ENCODE measurements at places on chromosomes 7 and 10.
A peak's percentile ranks its signal among the peaks of the same experiment; 100 is the strongest.

DNA sequence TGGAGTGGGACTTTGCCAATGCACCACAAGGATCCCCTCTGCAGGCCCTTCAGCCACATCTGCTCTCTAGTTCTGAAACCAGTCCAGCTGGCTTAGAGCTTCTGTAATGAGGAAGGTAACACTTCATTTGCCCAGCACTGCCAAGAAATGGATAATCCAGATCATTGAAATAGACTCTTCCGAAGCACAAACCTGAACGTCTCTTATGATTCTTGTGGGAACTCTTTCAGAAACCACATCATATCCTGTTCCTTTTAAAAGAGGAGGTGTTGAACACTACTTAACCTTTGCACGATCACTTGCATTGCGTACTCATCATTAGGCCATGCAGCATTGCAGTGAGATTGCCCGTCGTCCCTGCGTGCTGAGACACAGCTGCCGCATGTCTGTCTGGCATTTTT is 25.8 kb upstream of the PLPP4 start:
- no peak for DNase-seq

GRCh38 chr7:36165059-36165458 is 12.0 kb downstream of the EEPD1 start:
- no peak for DNase-seq

DNA sequence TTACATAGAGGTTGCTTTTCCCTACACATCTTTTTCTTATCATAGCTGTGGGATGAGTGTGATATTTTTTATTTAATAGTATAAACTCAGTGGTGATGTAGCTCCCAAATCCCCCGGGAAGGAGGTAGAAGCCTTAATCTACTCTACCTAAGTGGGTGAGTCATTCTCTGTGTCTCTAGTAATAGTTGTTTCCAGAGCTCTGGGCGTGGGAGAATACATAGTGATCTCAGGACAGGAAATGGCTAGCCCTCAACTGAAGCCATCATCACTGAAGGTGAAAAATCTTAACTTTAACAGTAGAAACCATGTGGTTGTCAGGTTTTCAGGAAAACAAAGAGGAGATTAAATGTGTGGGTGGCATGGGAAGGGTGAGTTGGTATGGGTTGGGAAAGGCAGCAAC is 278.4 kb downstream of the ANKRD30A start:
- DNase-seq, result peak; percentile 20

DNA sequence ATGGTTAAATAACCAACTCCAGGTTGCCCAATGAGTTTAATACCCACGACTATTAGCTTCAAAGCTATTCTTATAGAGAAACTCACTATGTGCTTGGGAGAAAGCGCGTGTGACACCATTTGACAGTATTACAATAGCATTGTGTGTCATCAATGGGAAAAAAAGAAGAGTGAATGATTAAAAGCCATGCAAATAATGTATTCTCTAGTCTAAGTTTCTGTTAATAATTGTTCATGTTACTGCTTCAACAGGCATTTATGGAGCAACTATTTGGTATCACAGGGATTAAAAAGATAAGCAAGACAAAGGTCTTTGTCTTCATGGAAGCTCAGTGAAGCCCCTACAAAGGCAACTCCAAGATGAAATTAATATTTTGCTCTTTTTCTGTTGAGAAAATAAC is 47.2 kb downstream of the CAV1 start:
- DNase-seq, result no peak

- DNase-seq, result no peak
Measured at GRCh38 chr7:135328053-135328452, 94.4 kb downstream of the STRA8 start.

DNA sequence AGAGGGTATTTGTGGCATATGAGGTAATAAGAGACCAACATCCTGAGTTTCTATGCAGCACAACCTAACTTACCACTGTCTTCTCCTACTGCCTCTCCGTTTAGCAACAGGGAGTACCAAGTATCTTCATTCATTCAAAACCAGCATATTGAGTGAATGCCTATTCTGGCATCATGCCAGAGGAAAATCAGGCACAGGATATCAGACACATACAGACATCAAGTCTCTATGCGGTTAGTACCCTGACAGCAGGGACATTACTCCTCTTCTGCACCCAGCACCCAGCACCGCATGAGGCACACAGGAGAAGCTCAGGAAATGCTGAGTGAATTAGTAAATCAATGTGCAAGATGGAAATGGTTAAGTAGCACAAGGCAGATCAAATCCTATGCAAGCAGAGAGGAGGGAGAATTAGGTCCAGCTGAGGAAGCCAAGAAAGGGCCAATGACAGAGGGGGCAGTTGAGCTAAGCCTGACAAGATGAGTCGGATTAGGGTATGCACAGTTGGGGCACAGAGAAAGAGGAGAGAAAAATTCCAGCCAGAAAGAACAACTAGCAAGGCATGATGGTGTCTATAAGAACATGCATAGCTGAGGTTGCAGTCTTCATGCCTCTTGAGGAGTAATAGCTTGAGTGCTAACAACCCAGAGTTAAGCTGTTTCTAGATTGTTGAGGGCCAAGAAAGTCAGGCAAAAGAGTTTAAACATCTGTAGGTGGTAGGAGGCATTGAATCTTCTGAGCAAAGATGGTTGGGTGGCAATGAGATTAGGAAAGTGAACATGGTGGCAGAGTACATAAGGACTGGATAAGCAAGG is 146.0 kb downstream of the PLXNA4 start:
- no peak for DNase-seq

- no peak for DNase-seq
Measured at GRCh38 chr7:16270844-16271243, 150.5 kb downstream of the CRPPA start.

DNA sequence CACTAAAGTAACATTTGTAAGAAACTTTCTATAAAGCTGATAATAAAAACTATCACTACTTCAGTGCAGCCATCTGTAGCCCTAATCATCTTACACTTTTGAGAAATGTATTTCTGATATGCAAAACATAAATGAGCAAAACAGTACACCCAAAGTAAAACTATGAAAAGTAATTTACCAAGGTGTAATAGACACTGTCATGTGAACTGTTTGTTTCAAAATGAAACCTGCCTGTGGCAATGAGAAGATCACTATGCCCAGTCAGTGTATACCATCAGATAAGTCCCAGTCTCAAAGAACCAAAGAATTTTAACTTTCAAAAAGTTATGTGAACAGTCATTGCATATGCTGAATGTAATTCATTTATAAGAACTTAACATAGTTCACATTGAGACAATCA is 398.1 kb downstream of the CDC14C start:
- no peak for DNase-seq

- DNase-seq, result no peak
Measured at GRCh38 chr10:124035928-124036558, 57.4 kb downstream of the CHST15 start.

DNA sequence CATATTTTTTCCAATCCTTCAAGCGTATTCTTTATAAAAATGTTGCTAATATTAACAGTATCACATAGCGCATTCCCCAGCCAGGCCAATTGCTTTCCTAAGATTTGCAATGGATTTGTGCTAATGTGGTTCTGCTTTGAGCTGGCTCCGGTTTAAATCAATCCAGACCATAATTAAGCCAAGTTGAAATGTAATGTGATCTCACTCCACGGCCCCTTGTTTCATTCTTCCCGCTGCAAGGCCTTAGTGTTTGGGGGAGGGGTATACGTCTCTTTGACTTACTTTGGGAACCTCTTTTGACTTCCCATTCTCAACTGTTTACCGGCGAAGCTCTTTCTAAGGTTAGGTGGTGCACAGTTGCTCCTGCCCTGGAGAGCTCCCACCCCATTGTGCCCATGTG is 86.4 kb downstream of the PRPF18 start:
- no peak for DNase-seq

DNA sequence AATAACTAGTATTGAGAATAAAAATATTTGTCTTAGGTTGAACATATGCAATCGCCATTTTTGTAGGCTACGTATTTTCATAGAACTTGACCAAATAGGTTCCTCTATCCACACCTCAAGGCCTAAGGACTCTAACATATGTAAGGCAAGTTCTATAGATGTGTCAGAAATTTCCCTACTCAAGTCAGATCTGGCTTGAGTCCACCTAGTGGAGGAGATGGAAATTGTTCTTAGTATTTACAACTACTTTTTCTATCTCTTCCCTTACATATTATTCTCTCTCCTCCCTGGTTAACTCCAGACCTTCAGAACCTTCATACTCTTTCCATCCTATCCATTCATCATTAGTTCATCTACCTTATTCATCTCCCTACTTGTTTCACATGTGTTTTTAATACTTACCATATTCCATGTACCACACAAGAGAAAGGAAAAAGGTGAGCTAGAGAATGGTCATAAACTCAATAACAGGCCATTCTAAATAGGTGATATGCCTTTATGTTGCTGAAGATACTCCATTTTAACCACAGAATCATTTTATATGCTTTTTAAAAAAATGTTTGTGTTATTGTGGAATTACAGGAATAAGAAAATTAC is 174.5 kb upstream of the HDAC9 start:
- peak; percentile 59 for DNase-seq

DNA sequence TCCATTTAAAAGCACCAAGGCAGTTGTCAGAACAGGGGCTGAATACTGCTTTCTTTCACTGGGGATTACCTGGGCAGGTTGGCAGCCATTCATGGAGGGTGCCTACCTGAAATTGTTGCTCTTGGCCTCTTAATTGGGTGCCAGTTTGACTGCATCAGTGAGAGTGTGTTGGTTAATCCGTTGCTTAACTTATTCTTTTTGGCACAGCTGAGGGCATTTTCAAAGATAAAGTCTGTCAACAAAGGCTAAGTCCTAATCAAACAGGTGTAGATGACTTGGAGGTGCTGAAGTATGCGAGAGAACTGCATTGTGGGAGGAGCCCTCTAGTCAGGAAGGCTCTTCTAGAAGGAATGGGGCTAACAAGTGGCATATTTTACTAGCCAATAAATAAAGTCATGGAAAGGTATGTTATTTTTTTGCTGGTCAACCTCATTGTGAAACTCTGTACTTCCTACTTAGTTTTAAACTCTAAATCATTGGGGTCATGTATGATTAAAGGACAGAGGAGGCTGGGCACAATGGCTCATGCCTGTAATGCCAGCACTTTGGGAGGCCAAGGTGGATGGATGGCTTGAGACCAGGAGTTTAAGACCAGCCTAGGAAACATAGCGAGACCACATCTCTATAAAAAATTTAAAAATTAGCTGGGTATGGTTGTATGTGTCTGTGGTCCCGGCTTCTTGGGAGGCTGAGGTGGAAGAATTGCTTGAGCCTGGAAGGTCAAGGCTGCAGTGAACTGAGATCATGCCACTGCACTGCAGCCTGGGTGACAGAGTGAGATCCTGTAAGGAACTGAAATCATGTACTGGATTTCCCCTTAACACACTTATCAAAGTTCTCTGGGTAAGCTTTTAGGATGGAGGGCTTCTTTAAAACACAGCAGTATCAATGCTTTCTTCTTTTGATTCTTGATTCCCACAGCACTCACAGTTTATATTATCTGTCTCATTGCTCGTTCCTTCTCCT is 134.1 kb downstream of the LRMDA start:
- DNase-seq, result no peak

- no peak for DNase-seq
Measured at GRCh38 chr7:151396328-151396970, 13.4 kb downstream of the WDR86 start.

DNA sequence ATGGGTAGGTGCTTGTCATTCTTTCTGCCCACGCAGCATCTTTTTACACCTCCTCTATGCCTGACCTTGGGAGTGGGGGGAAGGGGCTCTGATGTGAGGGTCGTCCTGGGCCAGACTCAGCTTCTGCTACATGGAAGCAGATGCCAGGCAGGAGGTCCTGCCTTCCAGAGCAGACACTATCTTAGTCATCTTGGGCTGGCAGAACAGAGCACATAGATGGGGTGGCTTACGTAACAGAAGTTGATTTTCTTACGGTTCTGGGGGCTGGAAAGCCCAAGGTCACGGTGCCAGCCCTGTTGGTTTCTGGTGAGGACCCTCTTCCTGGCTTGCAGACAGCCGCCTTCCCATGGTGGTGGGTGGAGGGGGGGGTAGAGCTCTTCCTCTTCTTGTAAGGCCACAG is 159.0 kb downstream of the PRKAG2 start:
- DNase-seq, result no peak

- DNase-seq, result peak; percentile 70
Measured at GRCh38 chr10:87861566-87861952, 1.8 kb downstream of the KLLN start.

- DNase-seq, result no peak
Measured at GRCh38 chr7:27955596-27955995, 215.6 kb downstream of the TAX1BP1 start.

- no peak for DNase-seq
Measured at GRCh38 chr7:53387515-53387914, 352.1 kb downstream of the POM121L12 start.

DNA sequence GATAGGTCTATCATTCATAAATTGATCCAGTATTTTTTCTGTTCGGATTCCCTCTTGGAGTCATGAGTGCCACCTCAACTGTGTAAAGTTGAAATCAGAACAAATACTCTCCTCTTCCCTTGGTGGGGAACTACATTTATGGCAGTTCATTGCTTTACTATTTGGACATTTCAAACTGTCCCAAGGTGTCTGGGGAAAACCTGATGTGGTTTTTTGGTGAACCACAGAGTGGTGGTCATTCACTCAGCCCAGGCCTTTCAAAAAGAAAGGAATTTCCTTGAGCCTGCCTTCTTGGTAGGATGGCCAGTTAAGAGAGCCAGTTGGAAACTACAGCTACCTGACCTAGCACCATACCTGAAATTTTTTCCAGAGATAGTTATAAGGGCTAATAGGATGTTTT is 59.0 kb downstream of the ABCB1 start:
- no peak for DNase-seq

- no peak for DNase-seq
Measured at GRCh38 chr10:132396494-132397035, 435 bp upstream of the PWWP2B start.

DNA sequence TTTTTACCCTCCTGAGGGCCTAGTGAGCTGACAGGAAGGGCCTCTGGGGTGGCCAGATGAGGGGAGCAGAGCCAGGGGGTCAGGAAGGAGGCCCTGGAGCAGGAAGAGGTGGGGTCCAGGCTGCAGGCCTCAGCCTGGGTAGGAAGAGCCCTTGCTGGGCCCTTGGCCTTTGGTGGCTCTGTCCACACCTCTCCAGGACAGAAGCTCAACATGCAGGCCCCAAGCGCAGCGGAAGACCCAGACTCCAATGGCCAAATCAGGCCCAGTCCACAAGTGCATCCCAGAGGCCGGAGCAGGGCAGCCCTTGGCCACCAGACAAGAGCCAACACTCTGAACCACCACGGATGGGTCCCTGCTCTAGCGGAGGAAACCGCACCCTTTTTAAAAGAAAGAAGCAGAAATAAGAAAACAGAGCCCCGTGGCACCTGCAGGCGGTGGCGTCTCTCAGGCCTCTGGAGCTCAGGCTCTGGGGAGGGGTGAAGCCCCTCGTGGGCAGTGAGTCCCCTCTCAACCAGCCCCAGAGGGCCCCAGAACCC is 52.8 kb downstream of the FOXL3 start:
- no peak for DNase-seq
